ENCODE measurements at places on chromosomes 2 and 18.
A peak's percentile ranks its signal among the peaks of the same experiment; 100 is the strongest.

GRCh38 chr2:11753452-11753885 lies 7.0 kb downstream of the LPIN1 start:
- no peak for DNase-seq

DNA sequence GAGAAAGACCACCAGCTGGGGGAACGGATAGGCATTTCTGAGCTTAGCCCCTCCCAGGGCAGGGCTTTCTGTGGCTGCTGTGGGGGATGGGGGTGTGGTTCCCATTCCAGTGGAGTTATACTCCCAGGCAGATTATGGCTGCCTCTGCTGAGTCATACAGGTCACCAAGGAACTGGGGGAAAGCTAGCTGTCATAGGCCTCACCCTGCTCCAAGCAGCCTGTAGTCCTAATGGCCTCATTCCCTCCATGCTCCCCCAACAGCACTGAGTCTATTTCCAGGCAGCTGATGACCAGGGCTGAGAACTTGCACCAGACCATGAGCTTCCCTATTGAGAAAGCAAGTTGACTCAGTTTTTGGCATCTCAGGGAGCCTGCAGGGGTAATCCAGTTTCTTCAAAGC lies 87.1 kb downstream of the GPR39 start:
- no peak for DNase-seq

DNA sequence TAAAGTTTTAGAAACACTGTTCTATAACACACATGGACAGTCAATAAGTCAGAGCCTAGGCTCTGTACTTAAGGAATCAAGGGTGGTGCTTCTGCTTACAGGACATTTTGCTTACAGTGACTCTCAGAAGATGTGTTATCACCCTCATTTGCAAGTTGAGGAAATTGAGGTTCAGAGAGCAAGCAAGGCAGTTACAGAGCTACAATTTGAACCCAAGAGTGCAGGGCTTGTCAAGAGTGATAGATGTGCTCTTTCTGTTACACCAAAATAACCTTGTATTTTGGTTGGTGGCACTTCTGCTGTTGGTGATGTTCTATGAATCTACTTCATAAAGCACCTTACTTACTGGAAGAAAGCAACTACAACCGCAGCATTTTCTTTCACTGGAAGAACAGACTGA lies 170.2 kb downstream of the THADA start:
- DNase-seq, result no peak

DNA sequence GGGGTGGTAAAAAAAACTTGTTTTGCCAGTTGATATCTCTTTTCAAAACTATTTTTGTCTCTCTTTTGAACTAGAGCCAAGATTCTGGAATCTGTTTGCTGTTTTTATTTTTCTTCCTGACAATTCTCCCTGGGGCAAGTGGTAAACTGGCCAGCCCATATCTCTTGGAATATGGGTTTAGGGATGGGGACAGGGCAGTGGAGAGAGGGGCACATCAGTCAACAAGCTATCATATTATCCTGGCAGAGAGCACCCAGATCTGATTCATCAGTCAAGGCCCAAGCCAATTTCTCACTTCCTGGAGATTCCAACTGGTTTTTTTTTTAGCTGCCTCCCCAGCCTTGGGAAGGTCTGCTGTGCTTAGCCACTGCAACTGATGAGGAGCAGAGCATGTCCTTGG lies 52.3 kb downstream of the ARHGAP28 start:
- DNase-seq, result no peak

DNA sequence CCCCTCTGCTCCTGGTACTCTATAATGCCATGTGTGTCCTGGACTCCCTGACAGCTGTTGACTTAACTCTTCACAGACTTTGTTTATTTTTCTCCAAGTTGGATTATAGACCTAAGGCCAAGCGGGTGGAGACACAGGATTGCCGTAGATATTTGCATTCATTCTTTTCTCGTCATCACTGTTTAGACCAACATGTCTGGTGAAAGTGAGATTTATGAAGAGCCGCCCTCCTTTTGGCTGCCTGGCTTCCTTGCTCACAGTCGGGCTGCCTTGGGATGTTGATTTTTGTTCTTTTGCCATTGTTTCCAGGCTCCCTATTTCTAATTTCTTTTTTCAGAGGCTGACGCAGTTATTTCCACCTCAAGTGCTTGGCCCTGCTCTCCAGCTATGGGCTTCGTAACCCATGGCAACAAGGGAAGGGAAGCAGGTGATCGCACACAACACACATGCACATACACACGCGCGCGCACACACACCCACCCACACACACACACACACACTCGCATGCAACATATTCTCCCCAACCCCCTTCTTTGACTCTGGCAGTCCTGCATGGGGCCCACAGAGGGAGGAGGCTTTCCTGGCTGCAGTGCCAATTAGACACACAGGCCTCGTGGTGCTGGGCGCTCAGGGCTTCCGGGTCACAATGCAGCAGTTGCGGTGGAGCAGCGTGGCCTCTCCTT lies 296.5 kb downstream of the MTX2 start:
- DNase-seq, result no peak

DNA sequence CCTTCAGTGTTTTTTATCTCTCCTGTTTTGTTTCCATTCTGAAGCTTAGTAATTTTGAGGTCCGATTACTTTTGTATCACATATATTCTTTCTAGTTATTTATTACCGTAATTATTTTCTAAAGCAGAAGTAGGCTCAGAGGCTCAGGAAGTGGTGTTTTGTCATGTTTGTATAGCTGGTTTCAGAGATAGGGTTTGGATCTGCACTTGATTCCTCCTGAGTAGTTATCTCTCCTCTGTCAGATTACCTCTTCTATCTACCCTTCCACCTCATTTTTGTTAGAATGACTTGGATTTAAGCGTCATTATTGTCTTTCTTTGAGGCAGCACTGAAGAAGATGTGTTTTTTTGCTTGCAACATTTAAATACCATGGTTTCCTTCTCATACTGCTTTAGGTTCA lies 95.4 kb downstream of the MTA3 start:
- DNase-seq, result no peak

GRCh38 chr2:71385012-71385411 lies 53.4 kb downstream of the ZNF638 start:
- no peak for DNase-seq

DNA sequence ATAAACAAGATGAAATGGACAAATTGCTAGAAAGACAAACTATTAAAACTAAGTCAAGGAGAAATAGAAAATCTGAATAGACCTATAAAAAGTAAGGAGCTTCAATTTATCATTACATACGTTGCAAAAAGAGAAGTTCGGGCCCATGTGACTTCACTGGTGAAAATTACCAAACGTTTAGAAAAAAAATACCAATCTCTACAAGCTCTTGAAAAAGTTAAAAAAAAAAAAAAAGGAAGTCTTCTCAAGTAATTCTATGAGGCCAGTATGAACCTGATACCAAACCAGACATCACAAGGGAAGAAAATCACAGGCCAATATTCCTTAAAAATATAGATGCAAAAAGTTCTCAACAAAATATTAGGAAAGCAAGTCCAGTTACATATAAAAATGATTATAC lies 20.2 kb upstream of the ACVR2A start:
- DNase-seq, result no peak

GRCh38 chr2:217875556-217876252 lies 127.1 kb downstream of the TNS1 start:
- DNase-seq, result no peak

- no peak for DNase-seq
Observed at GRCh38 chr2:36526226-36526625, 71.7 kb downstream of the FEZ2 start.

DNA sequence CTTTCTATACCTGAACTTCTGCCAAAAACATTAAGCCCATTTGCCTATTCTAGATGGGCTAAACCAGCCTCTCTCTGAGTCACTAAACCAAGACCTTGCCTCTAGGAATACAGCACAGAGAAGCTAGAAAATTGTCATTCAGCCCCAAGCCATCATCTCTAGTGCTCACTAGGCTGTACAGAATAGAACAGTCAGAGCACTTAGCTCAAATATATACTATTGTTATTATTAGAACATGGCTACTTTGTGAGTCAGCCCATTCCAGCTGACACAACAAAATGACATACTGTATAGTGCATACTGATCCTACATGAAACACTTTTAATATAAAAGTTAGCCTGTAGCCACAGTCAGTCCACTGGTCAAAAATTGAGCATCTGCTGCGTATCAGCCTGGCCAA lies 418.8 kb downstream of the NRXN1 start:
- no peak for DNase-seq

DNA sequence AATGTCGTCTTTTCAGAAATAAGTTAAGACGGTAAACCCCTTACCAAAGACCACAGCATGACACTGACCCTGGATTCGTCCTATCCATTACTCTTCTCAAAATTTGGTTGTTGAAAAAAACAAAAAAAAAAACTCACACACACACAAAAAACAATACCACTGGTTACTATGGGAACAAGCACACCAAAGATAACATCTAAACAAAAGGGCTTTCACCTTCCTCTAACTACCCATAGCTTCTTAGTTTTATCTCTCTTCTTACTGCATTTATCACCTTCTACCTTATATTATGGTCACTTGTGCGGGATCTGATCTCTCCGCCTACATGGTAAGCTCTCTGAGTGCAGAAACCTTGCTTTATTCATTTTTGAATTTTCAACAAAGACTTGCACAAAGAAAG lies 192.7 kb downstream of the STK39 start:
- DNase-seq, result no peak

DNA sequence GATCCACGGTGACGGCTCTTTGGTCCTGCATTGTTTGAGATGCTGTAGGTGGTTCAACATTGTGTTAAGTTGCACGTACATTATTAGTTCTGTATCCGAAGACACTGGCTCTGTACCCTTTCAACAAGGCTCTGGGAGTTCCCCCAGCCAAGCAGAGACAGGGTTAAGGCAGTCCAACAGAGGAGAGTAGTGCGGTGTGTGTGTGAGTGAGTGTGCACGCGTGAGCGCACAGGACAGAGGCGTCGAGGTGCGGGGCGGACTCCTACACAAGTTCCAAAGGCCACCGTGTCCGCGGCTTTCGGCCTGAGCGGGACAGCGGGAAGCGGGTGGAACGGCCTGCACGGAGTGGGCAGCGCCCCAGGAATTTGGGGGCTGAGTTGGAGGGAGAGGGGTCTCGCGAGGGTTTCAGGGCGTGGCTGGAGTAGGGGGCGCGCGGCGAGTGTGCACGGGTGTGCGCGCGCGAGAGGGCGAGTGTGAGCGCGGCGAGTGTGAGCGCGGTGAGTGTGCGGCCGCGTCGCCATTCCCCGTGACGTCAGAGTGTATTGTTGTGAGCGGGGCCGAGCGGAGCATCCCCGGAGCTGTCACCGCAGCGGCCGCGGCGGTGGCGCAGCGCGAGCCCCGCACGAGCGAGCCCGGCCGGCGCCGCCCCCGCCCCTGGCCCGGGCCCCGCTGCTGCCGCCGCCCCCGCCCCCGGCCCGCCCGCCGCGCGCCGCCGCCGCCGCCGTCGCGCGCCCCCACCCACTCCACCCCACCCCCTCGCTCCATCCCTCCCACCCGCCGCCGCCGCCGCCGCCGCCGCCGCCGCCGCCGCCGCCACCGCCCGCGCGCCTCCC lies at the start of gene ASXL3:
Gene ASXL3 (plus strand): TSS at position 535 of the 833 bp plus-strand sequence. CDS start 413 bp downstream, outside the sequence.
- no peak for DNase-seq

- no peak for DNase-seq
Observed at GRCh38 chr2:168029071-168029470, 218.3 kb downstream of the STK39 start.

DNA sequence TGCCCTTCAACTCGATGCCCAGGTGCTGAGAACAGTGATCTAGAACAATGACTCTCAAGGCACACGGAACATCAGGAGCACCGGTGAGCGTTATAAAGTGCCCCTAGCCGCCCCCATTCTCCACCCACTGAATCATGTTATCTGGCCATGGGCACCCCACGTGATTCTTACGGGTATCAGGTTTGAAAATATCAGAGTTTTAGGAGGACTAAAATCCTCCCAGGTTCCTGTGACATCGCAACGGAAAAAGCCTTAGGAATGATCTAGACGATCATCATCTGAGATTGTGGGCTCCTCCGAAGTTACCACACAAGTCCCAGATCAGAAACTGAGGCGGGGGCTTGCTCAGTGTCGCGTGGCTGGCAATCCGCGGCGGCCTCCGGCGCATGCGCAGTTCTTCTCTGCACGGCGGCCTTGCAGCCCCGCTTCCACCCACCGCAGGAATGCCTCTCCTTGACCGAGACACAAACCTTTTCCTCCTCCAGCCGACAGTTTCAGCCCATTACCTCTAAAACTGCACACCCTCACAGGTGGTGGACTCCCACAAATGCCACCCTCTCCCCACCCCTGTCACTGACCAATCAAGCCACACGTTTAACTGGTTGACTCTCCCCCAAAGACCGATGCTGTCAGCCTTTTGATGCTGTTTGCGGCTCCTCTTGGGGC lies 5.8 kb upstream of the MRPL33 start:
- DNase-seq, result peak; percentile 25

GRCh38 chr2:99562516-99562915 lies 72.7 kb upstream of the REV1 start:
- no peak for DNase-seq

GRCh38 chr2:130756053-130756873 lies 923 bp downstream of the AMER3 start:
- DNase-seq, result peak; percentile 6

DNA sequence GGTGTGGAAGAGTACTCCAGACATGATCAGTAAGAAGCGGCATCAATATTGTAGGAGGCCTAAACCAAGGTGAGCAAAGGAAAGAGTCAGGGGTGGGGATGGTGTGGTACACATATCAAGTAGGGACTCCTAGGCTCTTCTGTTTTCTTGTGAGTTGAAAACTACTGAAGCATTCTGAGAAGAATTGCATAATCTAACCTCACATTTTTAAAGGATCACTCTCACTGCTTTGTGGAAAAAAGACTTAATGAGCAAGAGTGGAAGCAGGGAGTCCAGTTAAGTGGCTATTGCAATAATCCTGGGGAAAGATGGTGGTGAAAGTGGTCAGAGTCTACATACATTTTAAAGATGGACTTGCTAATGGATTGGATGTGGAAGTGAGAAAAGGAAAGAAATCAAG lies 899.5 kb upstream of the FAM98A start:
- no peak for DNase-seq

- no peak for DNase-seq
Observed at GRCh38 chr18:49666045-49666775, 104.4 kb downstream of the LIPG start.

- DNase-seq, result no peak
Observed at GRCh38 chr2:54372361-54372760, 83.8 kb upstream of the SPTBN1 start.

GRCh38 chr18:64099244-64099643 lies 49.6 kb downstream of the LINC00305 start:
- no peak for DNase-seq

DNA sequence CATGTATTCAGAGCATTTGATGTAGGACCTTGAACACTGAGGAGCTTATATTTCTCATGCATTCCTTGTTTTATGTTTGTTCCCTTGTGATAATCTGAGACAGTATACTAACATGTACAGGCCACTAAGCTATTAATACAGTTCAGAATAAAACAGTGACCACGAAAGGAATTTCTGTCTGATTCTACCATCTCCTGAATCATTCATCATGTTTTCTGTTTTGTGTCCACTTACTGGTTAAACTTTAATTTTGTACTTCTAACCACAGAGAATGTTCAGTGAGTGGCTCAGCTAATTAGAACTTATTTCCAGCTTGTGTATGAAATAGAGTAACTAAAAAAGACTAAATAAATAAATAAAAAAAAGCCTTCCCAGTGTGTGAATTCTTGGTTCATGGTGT lies 110.4 kb downstream of the LRP1B start:
- DNase-seq, result no peak

Data from stimulated activated CD4-positive, alpha-beta T cell treated with anti-CD3 and anti-CD28 coated beads, Interleukin-1b, Interleukin-23, amount 100 ng/mL, for 24 hours (primary cell).